NCI-H2029 (cell line): ENCODE measurements at places on chromosomes 6 and 20.

- no peak for DNase-seq
Measured at GRCh38 chr6:124719913-124720312, 242.3 kb upstream of the RNF217 start.

- no peak for DNase-seq
Measured at GRCh38 chr6:131015025-131015591, 47.9 kb downstream of the EPB41L2 start.

- no peak for DNase-seq
Measured at GRCh38 chr6:134165561-134166201, 113.3 kb upstream of the SLC2A12 start.

- DNase-seq = no peak
Measured at GRCh38 chr6:71034563-71035345, 77.9 kb upstream of the B3GAT2 start.

DNA sequence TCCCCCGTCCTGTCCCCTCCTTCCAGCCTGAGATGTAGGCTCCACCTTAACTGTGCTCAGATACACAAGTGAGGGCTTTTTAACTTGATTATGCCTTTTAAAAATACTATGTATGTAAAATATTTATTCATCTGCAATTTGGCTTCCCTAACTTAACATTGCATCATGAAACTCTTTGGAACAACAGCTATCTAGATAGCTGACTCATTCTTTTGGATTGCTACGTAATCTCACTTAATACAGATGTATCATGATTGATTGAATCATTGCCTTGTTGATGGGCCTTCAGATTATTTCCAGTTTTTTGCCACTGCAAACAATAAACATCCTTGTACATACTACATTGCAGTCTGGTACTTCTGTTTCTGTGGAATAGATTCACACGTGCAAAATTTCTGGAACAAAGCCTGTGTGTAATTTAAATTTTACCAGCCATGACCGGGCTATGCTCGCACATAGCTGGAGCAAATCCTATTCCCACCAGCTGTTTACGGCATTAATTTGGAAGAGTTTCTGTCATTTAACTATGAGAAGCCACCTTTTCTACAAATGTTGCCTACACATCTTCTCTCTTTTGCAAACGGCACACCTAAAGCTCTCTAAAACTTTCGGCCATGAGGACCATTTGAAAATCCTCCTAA, 6.5 kb downstream of the PRND start:
- no peak for DNase-seq

DNA sequence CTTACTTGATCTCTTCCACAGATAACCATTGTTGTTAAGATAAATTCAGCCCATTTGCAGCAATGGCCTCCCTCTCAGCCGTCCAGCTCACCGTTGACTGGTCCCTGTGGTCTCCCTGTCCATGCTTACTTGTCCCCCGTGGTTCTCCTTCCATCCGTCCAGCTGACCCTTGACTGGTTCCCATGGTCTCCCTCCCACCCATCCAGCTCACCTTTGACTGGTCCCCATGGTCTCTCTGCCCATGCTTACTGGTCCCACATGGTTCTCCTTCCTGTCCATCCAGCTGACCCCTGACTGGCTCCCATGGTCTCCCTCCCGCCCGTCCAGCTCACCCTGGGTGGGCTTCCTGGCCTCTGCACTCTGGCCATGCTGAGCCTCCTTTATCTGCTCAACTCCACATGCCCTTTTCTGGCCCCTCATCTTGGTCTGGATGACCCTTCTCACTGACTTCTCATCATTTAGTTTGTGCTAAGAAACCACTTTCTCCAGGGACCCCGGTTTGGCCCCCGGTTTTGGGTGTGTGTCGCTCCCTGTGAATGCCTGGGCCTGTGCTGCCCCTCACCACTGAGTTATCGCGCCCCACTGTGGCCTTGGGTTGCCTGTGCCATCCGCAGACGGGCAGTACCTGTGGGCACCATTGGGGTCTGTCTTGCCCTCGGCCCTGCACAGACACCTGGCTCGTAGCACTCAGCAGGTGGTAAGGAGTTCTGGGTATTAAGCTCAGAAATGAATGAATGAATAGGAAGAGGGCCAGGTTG, 146.4 kb downstream of the ERMARD start:
- DNase-seq = no peak

GRCh38 chr20:6974838-6975237, 207.4 kb downstream of the BMP2 start:
- no peak for DNase-seq

- DNase-seq = peak; percentile 53
Measured at GRCh38 chr20:1776681-1777475, 118.3 kb upstream of the SIRPA start.

DNA sequence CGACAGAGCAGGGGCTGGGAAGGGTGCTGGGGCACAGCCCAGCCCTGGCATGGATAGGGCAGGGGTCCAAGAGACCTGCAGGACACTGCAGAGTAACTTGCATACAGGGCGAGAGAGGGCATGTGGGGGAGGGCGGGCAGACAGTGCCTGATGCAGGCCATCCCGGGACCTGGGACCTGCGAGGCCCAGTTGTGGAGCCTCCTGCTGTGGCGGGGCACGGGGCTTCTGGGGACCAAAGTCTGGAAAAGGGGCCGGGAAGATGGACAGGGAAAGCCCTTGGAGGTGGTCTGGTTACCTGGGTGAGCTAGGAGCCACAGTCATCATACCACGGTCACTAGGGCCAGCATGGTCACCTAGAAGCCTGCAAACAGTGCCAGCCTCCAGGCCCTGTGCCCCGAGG, 412 bp upstream of the TUBB1 start:
- DNase-seq = no peak

DNA sequence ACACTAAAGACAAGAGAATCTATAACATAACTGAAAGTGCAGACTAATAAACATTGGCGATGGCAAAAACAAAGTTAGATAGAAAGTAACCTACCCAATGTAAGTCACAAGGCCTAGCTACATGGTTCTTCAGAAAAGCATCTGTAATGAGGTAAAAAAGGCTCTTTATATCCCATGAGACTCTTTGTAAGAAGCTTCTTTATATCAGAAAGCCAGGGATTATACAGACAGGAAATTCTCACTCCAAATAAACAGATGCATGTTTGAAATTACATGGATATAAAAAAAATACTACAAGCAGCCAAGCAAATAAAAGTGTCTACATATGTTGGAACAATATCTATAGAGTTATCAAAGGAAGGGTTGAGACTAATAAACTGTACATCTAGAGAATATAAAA, 284.9 kb upstream of the NRSN1 start:
- no peak for DNase-seq

DNA sequence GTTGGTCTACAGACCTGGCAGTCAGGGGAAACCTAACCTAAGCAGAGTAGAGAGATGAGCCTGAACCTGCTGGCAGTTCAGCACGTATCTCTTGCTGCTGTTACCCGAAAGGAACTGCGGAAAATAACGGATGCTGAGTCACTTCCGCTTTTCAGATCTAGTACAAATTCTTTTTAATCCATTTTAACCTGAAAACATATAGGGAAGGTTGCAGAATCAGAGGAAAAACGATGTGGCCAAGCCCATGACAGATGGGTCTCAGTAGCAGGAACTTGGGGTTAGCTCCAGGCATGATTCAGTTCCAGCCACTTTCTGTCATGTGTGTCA, 351.9 kb upstream of the PRND start:
- DNase-seq = no peak

DNA sequence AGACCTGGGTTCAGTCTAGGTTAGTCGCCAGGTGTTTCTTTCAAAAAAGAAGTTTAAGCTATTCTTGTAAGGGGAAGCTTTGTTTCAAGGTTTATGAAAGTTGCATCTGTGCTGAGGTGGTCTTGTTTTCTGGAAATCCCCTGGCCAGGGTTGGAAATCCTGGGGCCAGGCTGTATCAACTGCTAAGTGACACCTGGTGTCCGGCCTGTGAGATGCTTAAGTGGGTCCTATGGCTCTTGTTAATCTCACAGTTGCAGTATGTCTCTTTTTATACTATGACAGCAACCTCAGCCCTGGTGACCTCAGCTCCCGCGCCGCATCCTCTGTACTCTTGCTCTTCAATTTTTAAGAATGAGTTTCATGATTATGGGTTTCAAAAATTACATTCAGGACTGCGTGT, 72.0 kb downstream of the CHMP4B start:
- no peak for DNase-seq

DNA sequence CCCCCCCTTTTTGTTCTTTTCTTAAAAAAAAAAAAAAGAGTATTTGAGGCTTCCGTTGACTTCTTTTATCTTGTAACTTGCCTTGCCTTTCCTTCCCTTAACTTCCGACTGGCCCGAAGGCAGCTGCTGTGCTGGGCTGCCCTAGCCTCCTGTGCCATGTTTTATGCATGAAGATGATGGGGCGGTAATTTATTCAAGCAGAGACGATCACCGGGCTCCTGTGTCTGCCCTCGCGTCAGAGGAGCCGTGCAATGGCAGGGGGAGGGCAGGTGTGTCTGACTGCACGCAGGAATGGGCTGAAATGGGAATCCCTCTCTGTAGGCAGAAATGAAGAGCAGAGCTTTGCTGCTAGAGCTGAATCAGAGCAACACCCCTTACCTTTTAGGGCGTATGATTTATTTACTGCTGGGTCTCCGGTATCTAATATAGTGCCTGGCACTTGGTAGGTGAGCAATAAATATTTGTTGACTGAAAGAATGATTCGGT, 106.3 kb upstream of the RIPOR2 start:
- peak; percentile 67 for DNase-seq

DNA sequence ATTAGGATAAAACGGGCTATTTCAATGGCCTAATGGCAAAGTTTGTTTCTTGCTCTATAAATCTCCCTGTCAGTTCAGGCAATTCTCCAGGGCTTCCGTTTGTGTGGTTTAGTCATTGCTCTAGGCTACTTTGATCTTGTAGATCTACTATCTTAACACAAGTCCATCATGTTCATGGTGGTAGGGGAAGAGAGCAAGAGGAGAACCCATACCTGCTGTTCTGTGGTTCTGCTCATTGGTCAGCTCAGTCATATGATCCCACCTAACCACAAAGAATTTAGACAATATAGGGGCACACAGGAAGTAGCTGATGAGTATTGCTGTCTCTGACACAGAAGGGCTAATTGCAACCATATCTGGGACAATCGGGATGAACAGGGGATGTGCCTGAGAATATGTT, 4.9 kb upstream of the DEK start:
- DNase-seq = no peak

DNA sequence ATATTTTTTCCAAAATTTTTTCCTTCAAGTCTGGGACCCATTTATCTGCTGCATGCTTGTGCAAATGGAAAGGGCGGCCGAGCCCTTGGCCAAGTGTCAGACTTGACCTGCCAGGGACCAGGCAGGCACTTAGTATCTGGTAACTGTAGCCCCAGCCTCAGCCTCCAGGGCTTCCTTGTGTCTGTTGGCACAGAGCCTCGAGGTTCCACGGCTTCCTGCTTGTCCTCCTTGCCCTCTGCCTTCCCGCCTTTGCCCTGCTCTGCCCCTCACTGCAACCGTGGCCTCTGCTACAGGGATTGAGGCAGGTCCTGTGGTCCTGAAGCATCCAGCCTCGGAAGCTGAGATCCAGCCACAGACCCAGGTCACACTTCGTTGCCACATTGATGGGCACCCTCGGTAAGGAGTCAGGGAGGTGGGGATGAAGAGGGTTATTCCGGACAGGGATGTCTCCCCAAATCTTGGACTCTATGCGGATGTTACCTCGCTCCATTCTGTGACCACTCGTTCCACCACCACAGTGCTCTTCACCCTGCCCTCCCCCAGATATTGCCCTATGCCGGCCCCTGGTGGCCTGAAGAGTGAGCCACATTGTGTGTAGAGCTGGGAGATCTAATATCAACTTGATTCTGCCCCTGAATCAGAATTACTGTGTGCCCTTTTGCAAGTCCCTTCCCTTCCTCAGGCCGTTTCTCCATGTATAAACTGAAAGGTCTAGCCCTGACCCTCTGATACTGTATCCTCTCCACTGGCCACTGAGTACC, 41.5 kb upstream of the SRF start:
- no peak for DNase-seq

- DNase-seq = no peak
Measured at GRCh38 chr6:154535851-154536250, 25.4 kb upstream of the CNKSR3 start.
